ENCODE measurements at places on chromosomes 2 and 18.

DNA sequence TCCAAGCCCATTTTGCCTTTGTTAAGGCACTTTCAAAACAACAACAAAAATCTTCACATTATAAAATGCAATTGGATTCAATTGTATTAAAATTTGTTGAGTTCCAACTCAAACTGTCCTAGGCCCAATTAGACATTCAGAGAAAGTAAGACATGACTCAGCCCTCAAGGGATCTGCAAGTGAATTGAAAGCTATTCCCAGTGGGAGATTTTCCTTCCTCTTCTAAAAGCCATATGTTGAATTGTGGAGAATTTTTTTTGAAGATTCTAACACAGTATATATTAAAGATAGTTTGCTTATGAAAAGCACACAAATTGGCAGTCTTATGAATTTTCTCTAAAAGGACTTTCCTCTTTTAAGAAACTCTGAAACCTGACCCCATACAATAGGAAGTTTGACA, 268.0 kb upstream of the PARD3B start:
- no peak for DNase-seq

GRCh38 chr2:100303744-100304143, 18.6 kb downstream of the LONRF2 start:
- DNase-seq: no peak

GRCh38 chr2:99880148-99880963, 262.0 kb downstream of the AFF3 start:
- no peak for DNase-seq

GRCh38 chr2:186460465-186460864, 25.6 kb upstream of the ZC3H15 start:
- DNase-seq: no peak

DNA sequence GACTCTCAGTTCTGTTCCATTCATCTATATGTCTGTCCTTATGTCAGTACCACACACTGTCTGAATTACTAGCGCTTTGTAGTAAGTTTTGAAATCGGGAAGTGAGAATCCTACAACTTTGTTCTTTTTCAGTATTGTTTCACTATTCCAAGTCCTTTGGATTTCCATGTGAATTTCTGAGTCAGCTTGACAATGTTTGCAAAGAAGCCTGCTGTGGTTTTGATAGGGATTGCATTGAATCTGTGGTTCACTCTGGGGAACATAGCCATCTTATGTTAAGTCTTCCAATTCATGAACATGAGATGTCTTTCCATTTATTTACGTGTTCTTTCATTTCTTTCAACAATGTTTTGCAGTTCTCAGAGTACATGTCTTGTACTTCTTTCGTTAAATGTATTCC, 15.0 kb downstream of the SLC3A1 start:
- no peak for DNase-seq

- no peak for DNase-seq
Measured at GRCh38 chr2:40168032-40168431, 283.9 kb downstream of the SLC8A1 start.

GRCh38 chr18:46281185-46282176, 177.3 kb downstream of the HAUS1 start:
- DNase-seq: peak; percentile 40

DNA sequence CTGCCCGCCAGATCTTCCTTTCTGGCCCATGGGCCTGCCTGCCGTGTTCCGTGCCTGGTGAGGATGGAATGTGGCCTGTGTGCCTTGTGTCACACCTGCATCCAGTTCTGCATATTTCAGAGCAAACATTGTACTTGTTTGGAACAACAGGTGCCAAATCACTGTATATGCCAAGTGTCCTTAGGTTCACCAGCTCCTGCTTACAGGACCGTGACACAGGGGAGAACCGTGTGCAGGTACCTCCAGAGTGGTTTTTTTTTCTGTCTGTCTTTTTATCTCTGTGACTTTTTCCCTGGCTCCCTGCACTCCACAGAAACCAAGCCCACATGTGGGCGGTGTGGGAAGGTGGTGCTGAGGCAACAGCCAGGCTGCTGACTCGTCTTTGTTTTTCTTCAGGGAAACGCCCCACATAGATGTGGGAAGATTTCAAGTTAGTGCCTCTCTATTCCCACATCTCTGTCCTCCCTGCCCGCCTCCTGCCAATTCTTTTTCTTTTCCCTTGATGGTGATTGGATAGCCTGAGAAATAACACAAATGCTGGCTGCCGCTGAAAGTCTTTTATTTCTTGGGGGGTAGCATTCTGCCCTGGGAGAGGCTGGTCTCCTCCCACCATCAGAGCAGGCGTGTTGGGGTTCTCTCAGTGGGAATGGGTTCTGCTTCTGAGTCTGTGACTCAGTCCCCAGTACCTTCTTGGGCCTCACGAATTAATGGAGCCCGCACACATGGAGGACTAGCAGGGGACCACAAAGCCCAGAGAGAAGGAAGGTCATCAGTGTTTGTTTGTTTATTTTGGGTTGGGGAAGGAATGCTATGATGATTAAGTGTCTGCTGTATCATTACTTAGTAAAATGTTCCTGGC, 21.4 kb downstream of the GRHL1 start:
- DNase-seq: no peak

DNA sequence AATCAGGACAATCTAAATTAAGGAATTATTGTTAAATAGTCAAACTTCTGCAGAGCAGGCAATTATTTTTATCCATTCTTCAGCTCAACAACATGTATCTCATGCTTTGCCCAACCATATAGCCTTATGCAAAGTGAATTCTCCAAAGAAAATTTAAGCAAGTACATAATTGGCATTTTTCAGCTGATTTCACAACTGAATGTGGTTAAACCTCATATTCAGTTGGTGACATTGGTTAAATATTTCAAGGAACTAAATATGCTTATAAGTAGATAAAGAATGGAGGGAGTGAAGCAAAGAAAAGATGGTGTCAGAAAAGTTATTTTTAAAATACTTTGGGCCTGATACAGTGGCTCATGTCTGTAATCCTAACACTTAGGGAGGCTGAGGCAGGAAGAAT, 816.2 kb downstream of the NRXN1 start:
- no peak for DNase-seq

GRCh38 chr18:28714498-28714897, 537.6 kb upstream of the CDH2 start:
- DNase-seq: no peak

- DNase-seq: no peak
Measured at GRCh38 chr18:75121266-75121665, 87.7 kb downstream of the PTGR3 start.

DNA sequence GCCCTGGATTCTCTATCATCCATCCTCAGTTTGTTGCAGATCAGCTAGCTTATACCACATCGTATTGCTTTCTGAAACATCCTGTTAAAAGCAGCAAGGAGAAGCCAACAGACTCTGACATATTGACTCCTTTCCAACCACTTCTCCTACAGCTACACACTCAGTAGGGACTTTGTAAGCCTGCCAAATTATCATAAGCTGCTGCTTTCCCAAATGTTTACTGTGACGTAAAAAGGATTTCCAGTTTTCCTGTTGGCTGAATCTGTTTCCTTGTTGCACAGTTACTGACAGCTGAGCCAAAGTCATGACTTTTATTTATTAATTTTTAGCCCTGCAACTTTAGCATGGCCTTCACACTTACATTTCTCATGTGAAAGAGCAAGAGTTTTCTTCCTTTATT, 294.3 kb downstream of the KCNJ3 start:
- DNase-seq: no peak

DNA sequence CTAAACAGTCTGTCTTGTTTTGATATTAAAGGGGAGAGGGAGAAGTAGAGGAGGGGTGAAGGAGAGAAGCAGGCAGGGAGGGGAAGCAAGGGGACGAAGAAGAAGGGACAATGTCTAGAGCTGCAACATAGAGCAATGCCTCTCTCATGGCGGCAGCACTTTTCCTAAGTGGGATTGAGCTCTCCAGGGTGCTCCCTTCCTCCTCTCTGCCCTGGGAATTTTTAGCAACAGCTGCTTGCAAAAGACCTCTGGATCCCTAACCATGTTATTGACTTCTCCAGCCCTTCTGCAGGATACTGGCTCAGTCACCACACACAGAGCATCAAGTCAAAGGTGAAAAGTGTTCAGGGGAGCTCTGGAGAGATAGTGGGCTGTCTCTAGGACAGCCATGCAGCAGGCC, 734.9 kb downstream of the EPHA4 start:
- no peak for DNase-seq

DNA sequence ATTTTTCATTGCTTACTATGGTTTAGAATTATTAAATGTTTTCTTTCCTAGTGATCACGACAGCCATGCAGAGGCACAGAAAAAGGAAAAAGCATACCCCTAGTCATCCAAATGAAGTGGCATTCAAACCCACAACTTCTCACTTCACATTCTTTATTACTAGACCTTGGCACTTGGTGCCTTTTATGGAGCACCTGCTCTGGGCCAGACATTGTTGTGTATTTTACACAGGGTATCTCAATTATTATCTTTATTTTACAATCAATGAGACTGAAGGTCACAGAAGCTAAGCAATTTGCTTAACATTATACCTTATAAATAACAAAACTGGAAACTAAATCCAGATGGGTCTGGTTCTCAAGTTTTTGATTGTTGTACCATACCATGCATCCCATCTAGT, 235.3 kb downstream of the LRATD1 start:
- DNase-seq: no peak

GRCh38 chr2:150595803-150596470, 108.5 kb upstream of the RND3 start:
- no peak for DNase-seq

DNA sequence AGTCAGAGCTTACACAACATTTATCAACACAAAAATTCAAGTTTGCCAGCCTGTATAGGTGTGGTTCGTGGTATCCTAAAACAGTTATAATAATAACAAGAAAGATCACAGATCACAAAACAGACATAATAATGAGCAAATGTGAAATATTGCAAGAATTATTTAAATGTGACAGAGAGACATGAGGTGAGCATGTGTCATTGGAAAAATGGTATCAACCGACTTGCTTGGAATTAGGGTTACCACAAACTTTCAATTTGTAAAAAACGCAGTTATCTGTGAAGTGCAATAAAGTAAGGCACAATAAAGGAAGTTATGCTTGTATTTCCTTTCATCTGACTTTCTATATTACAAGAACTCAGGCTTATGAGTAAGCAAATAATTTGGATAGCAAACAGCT, 116.8 kb downstream of the IKZF2 start:
- DNase-seq: no peak

GRCh38 chr2:210302326-210302725, 12.6 kb downstream of the MYL1 start:
- no peak for DNase-seq

DNA sequence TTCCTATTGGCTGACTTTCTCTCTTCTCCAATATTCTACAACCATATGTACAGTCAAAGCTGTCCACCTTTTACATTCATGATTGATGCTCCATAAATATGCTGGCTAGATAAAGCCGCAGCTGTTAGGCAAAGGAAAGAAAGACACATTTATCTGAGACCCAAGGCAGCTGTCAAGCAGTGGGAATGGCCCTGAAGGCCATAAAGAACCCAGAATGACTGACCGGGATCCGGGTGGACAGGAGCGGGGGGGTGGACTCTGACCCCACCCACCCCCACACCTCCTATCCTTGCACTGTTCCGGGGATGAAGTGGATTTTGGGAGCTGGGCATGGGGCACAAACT, 116.4 kb downstream of the RTP5 start:
- no peak for DNase-seq

- DNase-seq: no peak
Measured at GRCh38 chr2:144546933-144547332, 27.0 kb upstream of the ZEB2 start.

- DNase-seq: no peak
Measured at GRCh38 chr2:10397878-10398277, 50.2 kb downstream of the ODC1 start.

GRCh38 chr2:228654707-228655106, 473.2 kb upstream of the SPHKAP start:
- DNase-seq: no peak

DNA sequence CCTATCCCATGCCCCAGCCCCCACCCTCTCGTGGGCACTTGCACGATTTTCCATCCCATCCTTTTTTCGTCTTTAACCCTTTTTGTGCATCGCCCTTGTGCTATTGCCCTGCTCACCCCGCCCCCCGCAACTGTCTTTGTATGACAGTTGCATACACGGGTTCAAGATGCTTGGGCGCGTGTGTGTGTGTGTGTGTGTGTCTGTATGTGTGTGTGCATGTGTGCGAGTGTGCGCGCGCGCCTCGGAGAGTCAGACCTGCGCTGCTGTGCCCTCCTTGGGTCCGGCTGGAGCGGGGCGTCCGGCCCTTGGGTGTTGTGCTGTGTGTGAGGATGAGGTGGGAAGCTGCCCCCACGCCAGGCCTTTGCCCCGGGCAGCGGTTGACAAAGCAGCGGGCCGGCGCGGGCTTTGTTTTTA, 230.7 kb downstream of the HAUS1 start:
- no peak for DNase-seq

- DNase-seq: no peak
Measured at GRCh38 chr2:120436885-120437603, 91.1 kb downstream of the INHBB start.

DNA sequence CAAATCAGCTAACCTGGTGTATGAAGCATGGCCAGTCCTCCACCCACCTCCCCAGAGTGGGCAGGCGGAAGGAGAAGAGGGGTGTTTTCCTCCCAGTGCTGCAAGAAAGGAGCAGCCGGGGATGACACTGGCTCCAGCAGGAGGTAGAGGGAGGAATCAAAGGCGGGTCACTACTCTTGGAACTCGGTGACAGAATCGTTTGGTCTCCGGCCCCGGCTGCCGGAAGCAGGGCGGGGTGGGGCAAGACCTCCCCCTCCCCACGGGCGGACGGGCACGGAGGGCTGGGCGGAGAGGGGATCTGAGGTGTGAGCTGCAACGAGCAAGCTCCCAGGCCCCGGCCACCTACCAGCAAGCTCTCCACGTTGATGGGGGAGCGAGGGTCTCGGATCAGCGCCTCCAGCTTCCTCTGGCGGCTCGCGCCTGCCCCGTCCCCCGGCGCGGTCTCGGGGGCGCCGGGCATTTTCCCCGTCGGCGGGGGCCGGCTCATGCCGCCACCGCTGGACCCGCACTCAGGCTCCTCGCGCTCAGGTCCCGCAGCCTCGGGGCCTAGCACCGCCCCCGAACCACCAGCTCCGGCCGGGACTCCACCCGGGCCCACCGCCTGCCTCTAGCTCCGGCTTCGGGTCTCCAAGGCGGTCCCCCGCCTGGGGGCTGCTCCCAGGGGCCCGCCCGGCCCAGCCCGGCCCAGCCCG, 640 bp downstream of the ROCK2 start:
- DNase-seq: peak; percentile 2

GRCh38 chr2:855177-855576, 95.5 kb upstream of the SNTG2 start:
- DNase-seq: peak; percentile 21

DNA sequence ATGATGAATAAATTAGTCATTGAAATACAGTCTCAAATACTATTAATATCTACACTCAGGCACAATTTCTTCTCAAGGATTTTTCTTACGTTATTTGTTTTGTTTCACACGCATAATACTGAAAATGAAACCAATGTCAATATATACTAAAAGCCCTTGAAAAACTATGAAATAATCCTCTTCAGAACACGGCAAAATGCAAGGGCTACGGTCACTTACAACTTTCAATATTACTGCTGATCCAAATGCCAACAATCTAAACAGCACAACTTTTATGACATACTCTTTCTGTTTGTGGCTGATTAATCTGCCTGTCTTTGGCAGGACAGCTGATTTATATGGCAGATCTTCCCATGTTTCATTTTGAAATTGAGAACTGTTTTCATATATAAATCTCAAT, 68.3 kb downstream of the LRPPRC start:
- DNase-seq: no peak
